IPS DF 6.9 (cell line): ENCODE measurements at places on chromosomes 12 and 14.

GRCh38 chr12:44889162-44889561 lies 13.0 kb upstream of the NELL2 start:
- H3K36me3 ChIP-seq, result no peaks in the 10 kb centered on the region
- H3K4me1 ChIP-seq, result no peaks in the 10 kb centered on the region
- H3K27me3 ChIP-seq, result no peaks in the 10 kb centered on the region
- H3K27ac ChIP-seq, result no peak overlapping the region
- no peak for DNase-seq

- H3K4me1 ChIP-seq, result no peaks in the 10 kb centered on the region
- no peaks in the 10 kb centered on the region for H3K36me3 ChIP-seq
- no peak overlapping the region for H3K27ac ChIP-seq
These were observed 7.6 kb downstream of the EVL start for GRCh38 chr14:100072783-100073346.

DNA sequence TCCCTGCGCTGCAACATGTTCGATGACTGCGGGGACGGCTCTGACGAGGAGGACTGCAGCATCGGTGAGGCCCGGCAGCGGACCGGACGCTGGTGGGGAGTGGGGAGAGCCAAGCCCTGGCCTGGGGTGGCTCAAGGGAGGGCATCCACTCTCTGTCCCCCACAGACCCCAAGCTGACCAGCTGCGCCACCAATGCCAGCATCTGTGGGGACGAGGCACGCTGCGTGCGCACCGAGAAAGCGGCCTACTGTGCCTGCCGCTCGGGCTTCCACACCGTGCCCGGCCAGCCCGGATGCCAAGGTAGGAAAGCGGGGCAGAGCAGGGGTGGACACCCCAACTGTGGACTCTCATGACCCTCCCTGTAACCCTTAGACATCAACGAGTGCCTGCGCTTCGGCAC lies 11.4 kb upstream of the NXPH4 start:
- H3K4me1 ChIP-seq, result no peaks in the 10 kb centered on the region
- H3K36me3 ChIP-seq, result peaks cover 73% of the 10 kb centered on the region
- no peaks in the 10 kb centered on the region for H3K27me3 ChIP-seq

DNA sequence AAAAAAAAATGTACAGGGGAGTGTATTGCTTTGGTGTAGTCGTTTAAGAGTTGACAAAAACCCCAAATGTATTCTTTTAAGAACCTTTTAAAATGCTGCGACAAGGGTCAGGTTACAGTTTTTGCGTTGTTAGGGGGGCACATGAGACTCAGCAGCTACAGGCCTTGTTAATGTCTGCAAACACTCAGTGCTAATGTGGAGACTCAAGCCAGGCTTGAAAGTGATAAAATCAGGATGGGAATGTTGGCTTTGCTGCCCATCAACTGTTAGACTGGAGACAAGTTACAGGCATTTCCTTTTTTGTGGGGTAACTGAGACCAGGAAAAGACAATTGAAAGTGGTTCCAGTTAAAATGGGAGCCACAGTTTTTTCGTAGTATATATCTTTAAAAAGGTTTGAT lies 84.8 kb downstream of the PRKCH start:
- no peak overlapping the region for H3K27ac ChIP-seq
- no peaks in the 10 kb centered on the region for H3K27me3 ChIP-seq

DNA sequence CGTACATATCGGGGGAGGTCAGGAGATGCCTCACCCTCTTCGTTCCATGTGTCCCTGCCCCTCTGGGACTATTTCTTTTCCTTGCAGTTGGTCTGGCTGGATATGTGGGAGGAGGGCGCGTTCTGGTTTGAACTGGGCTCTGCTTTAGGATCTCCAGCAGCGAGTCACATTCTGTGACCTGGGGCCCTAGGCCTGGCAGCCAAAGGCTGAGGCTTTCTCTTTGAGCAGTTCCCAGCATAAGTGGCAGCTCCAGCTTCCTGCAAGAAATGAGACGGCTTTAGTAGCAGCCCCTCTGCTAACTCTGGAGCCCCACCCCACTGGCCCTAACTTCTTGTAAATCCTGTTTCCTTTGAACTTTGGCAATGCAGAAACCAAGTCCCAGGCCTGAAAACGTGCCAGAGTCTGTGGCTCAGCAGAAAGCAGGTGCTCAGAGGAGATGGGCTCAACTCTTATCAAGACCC lies 274.8 kb downstream of the DPF3 start:
- no peak for DNase-seq
- no peak overlapping the region for H3K27ac ChIP-seq
- H3K4me3 ChIP-seq, result no peak overlapping the region
- H3K4me1 ChIP-seq, result peaks cover 3% of the 10 kb centered on the region

GRCh38 chr12:98208816-98209215 lies 306.6 kb upstream of the TMPO start:
- H3K4me1 ChIP-seq, result no peaks in the 10 kb centered on the region
- no peak for DNase-seq
- H3K27me3 ChIP-seq, result no peaks in the 10 kb centered on the region
- 0 out of 2 replicates have a peak, but pooled peaks cover 2% of the 10 kb centered on the region for H3K36me3 ChIP-seq
- no peak overlapping the region for H3K27ac ChIP-seq
